Smooth muscle cell of the brain vasculature (primary cell): ENCODE measurements at places on chromosomes 3 and 15.

DNA sequence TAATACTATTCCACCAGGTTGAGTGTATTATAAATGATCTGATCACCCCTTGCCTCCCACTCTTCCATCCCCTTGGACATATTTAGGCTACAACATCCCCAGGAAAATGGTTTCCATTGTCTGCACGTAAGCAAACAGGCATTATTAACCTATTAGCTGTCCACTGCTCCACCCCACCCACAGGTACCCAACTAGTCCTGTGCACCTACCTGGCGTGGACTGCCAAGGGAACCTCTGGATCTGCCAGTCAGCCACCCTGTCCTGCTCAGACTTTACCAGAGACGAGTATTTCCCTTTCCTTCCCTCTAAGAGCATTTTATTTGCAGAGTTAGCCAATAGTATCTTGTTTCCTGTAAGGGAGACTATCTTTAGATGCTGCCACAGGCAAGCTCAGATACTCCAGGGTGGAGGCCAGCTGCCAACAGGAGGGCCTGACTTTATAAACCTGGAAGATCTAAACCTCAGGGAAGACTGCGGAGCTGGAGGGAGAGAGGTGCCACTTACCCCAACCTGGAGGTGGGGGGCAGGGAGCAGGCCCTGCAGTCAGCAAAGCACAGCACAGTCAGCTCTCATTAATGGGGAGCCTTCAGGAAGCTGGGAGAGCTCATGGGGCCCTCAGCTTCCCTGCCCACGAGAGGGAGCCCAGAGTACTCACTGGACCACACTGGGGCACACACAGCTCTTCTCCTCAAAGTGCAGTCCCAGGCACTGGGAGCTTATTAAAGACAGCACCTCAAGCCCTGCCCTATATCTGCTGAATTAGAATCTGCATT, at the start of gene CX3CR1:
Gene CX3CR1, minus strand, starts transcription at position 292 of the 773 bp plus-strand sequence. CDS start 13,527 bp downstream, outside the sequence.
- no peak for DNase-seq

DNA sequence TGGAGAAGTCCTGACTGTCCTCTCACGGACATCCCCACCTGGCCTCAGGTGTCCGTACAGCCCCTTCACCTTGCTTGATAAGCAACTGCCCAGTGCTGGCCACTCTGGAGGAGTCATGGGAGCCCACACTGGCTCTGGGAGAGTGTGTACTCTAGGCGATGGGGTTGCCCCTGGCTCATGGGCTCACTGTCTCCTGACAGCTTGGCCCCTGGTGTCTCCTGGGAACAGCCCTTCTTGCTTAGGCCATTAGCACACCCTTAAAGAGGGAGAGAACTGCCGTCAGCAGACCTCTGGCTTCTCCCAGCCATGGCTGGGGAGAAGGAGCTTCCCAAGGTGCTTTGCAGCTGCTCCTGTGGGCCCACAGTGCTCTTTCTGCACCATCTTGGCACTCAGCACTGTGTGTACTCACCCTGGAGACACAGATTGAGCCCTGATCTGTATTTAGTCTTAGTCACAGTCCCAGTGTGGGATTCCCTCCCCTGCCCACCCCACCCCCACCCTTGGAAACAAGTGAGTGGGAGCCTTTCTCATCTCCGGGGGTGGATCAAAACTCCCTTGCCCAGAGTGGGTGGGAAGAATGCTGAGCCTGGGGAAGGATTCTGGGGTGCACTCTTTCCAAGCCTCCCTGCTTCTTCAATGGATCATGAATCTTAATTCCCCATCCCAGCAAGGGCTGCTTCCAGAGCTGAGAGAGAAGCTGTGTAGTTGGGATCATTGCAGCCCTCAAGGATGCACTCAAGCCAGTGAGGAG, 83.5 kb upstream of the ADPGK start:
- DNase-seq = no peak

DNA sequence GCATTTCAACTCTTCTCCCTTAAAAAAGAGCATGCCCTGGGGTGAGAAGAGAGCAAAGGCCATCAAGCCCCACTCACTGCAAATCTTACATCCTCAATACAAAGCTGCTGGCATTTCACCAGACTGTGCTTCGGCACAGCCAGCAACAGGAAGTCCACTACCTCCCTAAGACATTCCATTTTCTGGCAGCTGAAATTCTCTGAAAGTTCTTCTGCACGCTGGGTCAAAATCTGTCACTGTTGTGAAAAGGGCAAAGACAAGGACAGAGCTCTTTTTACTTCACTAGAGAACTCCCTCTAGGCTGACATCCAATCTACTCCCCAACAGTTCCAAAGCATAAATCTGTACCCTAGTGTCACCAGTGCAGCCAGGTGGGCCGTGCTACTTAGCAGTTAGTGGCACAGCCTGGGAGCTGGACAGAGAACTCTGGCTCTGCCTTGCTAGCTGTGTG, 6.3 kb downstream of the MTMR10 start:
- DNase-seq = no peak

DNA sequence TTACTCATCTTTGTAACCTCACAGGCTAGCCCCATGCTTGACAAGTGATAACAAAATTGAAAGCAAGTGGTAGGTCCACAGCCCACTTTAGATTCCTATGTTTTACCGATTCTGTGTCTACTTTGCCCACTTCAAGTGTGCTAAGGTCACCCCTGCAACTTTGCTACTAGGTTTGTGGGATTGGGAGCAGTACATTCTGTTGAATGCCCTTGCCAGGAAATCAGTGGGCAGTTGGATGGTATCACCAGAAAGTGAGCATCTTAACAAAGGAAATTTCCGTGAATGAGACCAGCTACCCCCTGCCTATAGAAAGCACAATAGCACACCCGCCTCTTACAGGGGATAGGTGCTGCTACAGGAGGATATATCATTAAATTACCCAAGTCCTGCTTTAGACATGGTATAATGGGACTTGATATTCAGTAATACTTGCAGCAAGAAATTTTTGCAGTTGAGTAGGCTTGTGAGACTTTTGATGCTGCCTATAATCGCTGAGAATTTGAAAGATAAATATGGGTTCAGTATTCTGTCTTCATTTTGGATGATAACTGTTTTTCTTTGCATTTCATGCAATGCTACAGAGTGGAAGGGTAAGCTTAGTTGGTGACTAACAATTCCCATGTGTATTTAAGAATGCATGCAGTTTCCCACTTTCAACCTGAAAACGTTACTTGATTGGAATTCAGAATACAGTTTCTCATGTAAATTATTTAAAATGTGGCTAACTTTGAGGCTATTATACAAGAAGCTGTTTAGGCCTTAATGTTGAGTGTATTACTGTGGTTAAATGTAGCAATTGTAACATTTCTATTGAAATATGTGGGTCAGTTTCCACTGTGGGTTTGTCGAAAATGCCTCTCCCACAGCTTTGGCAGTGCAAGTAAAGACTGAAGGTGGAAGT, 9.5 kb downstream of the EBLN2 start:
- no peak for DNase-seq

DNA sequence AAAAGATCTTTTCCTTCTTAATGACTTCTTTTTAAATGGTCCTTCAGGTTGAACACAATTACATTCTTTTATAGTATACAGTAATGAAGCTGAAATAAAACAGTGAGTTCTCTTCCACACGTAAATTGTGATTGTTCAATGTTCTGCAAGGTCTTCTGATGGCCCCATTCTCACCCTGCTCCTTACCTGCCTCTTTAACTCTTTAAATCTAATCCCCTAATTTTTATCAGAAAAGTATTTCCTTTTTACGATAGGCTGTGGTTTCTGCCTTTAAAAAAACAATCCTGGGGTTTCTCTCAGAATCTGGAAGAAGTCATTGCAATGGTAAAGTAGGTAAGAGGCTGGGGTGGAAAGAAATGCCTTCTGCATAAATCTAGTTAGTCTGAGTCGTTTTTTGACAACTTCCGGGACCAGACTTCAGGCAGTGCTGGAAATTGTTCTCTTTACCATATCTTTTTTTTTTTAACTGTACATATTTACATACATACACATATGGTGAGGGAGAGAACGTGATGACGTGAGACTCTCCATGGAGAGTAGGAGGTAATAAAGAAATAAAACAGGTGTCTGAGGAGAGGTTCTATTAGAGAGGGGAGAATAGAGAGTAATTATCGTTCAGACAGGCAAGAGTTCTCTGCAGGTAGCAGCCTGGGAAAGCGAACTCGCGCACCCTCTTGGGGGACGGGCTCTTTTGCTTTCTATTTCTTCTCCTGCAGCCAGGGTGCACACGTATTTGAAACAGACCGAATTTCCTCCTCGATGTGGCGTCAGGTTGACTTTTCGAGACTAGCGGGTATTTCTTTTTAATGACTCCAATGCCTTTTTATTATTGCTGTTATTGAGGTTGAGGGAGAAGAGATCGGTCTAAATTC, at the start of gene SIDT1:
Gene SIDT1, plus strand, starts transcription at position 730 of the 872 bp plus-strand sequence. CDS start 467 bp downstream, outside the sequence.
- no peak for DNase-seq

- no peak for DNase-seq
These were observed 143.0 kb upstream of the GALNT15 start for GRCh38 chr3:16031434-16031833.

DNA sequence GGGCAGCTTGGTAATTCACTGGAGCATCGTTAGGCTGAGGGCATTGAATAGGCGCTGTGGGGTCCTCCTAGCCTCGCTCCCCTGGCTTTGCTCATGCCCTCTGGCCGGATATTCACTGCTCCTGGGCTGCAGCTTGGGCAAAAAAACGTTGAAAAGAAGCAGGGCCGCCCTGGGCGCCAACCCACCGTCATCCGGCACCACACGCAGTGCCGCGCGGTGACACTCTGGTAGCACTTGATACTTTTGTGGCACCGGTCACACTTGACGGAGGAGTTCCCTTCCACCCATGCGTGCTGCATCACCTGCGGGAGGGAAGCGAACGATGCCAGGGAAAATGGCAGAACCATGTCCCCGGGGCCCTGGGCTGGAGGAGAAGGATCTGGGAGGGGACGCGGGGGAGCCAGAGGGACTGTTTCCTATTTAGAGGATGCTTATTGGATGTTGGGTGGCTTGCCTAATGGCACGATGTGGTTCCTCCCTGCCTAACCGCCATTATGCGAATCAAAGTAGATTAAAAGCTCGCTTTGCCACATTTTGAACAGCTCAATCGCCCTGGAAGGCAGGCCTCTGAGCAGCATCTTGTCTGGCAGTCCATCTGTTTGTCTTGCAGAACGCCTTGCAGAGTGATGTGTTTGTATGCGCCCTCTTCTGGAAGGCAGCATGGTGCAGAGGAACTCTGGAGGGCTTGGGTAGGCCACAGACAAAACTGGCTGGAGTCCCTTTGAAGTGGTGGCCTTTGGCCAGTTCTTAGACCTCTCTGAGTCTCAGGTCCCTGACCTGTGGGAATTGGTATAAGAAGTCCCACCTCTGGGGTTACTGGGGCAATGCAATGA, 93.2 kb downstream of the DGKG start:
- DNase-seq = no peak

DNA sequence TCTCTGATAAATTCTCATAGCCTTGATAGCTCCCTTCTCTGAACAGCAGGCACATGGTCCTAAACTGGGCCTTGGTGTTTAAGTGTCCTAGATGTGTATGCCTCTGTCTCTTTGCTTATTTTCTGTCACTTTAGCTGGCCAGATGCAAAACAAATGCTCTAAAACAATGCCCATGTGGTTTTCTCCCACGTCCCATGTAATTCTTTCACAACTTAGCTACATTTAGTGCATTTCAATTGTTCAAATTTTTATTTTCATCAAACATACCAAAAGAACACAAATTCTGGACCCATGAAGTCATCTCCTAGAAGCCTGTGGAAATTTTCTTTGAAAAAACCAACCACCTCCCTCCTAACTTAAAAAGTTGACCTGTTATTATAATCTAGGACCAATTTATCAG, 491.3 kb upstream of the AGTR1 start:
- DNase-seq = no peak

GRCh38 chr15:69092159-69092558, 68.3 kb upstream of the GLCE start:
- no peak for DNase-seq

GRCh38 chr3:128846486-128846891, 32.9 kb upstream of the ACAD9 start:
- no peak for DNase-seq

- DNase-seq = no peak
These were observed 6.9 kb upstream of the DNAJC19 start for GRCh38 chr3:180996415-180996932.

GRCh38 chr3:194189243-194189791, 53.4 kb downstream of the HES1 start:
- DNase-seq = no peak
